Tracheal epithelial cell (primary cell): ENCODE measurements at places on chromosomes 6 and 20. TPM values are rescaled to one million over a fixed set of nuclear protein-coding genes. Genes with fewer than 3 reads are reported as not detected.

PPP1R10 gene
- total RNA-seq: 9.6 and 15.3 TPM in 2 replicates

ADGRB3 gene
- total RNA-seq: under 0.01 TPM in 1 of 2 replicates, not detected in the other

GRIK2 gene
- 0.21 TPM in 1 of 2 replicates, not detected in the other for total RNA-seq

ANKRD66 gene
- total RNA-seq: not detected in 2 replicates

ATP9A gene
- 27.7 and 29.6 TPM in 2 replicates for total RNA-seq

SUPT3H gene
- total RNA-seq: 12.0 and 19.2 TPM in 2 replicates

EFCAB8 gene
- total RNA-seq: not detected in 2 replicates

C20orf141 gene
- not detected in 2 replicates for total RNA-seq

DEFB121 gene
- not detected in 2 replicates for total RNA-seq

DAAM2 gene
- total RNA-seq: 0.24 TPM in 1 of 2 replicates, not detected in the other

TOX2 gene
- not detected in 2 replicates for total RNA-seq

ATAT1 gene
- total RNA-seq: 2.6 and 3.6 TPM in 2 replicates

CALHM5 gene
- total RNA-seq: under 0.01 TPM in 1 of 2 replicates, not detected in the other

SAMD10 gene
- total RNA-seq: 2.1 and 4.3 TPM in 2 replicates

OR2J3 gene
- not detected in 2 replicates for total RNA-seq

NT5E gene
- 58.6 and 84.3 TPM in 2 replicates for total RNA-seq

TRAPPC3L gene
- total RNA-seq: not detected in 2 replicates

CST7 gene
- total RNA-seq: not detected in 2 replicates

FOXA2 gene
- 4.8 and 8.1 TPM in 2 replicates for total RNA-seq

CSE1L gene
- total RNA-seq: 95.2 and 97.0 TPM in 2 replicates

RXRB gene
- 15.2 and 18.1 TPM in 2 replicates for total RNA-seq

SEMG1 gene
- total RNA-seq: not detected in 2 replicates

TMEM200A gene
- under 0.01 and 0.96 TPM in 2 replicates for total RNA-seq

FBXO30 gene
- total RNA-seq: 5.8 and 6.0 TPM in 2 replicates

MMP24OS gene
- total RNA-seq: 4.6 and 6.2 TPM in 2 replicates

SLC22A2 gene
- 3.9 TPM in 1 of 2 replicates, not detected in the other for total RNA-seq

DOP1A gene
- total RNA-seq: 22.9 and 25.4 TPM in 2 replicates
